NCI-H226 (cell line): ENCODE measurements at places on chromosomes 5 and 9.

- no peak for DNase-seq
Measured at GRCh38 chr9:124202447-124202971, 55.2 kb upstream of the NEK6 start.

DNA sequence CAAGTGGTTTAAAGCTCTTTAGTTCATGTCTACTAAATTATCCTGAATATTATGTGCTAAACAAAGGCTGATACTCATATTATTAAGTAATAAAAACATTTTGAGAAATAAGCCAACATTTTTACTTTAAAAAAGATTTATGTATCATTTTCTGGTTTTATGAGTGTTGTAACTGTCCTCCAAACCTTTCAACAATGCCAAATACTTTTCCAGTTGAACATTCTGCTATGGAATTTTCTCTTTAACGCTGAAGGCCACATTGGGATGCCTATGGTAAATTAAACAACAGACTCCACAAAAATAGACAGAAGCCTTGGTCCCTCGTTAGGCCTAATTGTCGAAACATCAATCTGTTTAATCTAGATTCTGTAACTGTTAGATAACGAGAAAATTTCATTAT lies 131.3 kb downstream of the GLIS3 start:
- no peak for DNase-seq

- no peak for DNase-seq
Measured at GRCh38 chr9:120348951-120349429, 231.0 kb downstream of the CDK5RAP2 start.

DNA sequence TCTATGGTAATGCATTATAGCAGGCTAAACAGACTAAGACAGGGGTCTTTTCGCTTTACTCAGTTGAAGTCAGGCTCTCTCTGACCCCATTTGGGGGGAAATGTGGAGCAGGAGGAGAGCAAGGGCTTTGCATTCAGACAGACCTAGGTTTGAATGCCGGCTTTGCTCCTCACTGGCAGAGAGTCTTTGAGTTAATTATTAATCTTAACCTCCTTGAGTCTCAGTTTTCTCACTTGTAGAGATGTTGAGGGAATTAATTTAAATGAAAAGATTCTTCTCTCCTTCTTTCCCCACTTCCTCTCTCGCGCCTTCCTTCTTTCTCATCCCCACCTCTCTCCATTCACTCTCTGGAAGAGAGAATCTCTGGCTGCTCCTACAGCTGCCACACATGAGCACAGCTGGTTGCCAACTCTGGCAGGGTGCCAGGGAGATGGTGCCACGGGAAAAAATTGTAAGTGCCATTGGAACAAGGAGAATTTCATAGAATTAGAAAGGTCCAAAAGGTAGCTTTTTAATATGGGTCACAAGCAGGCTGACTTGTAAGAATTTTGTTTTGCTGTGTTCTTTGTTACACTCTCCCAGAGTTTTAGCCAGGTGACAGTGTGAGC lies 25.2 kb upstream of the GLRA1 start:
- DNase-seq, result no peak

GRCh38 chr5:16899171-16899570 lies 36.9 kb downstream of the MYO10 start:
- DNase-seq, result peak; percentile 26
